ENCODE measurements at places on chromosomes 4 and X.
A peak's percentile ranks its signal among the peaks of the same experiment; 100 is the strongest.

DNA sequence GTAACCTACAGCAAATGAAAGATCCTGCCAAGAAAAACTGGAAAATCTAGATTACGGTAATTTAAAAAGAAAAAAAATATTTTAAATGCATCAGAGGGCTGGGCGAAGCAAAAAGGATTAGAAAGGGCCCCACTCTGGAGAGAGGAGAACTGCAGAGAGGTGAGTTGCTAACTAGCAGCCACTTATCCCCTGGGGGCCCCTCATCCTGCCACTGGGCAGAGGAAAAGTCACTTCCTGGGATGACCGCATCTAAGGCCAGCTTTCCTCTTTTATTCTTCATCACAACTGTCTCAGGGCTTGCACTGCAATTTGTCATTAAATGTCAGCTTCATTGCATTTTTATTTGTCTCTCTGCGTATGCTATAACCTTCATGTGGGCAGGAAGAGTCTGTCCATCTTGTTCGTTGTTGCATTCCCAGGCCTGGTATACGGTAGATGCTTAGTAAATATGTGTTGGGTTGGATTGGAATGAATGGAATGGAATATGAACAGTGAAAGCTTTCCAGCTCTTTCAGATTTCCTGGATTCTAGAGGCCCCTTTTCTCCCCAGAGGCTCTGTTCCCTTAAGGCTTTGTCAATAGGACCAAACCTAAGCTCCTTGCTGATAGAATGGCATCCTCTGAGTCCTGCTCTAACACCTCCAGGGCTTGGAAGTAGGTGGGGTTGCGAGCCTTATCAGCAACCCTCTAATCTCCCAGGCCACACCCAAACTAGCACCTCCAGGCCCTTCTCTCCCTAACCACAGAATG is 58.9 kb downstream of the TLR10 start:
- DNase-seq, result no peak

- DNase-seq, result no peak
These were observed 2745.4 kb downstream of the PCDH7 start for GRCh38 chr4:33465565-33465964.

GRCh38 chrX:53288189-53288588 is 6.8 kb upstream of the IQSEC2 start:
- DNase-seq, result no peak

DNA sequence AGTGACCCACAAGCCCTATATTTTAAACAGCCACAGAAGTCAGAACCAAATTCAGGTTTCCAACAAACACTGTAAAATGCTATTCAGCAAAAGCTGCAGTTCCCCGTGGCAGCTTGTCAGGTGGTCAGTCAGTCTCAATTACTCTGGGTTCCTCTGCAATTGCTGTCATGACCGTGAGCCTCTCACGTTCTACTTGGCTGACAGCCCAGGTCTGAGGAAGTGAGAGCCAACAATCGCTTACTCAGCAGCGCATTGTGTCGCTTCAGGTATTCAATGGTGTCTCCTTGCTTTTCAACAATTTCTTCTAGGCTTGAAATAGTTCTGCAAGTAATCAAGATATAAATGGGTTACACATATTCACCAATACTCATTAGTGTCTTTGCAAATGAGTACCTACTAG is 25.8 kb downstream of the TRIM75 start:
- DNase-seq, result no peak

DNA sequence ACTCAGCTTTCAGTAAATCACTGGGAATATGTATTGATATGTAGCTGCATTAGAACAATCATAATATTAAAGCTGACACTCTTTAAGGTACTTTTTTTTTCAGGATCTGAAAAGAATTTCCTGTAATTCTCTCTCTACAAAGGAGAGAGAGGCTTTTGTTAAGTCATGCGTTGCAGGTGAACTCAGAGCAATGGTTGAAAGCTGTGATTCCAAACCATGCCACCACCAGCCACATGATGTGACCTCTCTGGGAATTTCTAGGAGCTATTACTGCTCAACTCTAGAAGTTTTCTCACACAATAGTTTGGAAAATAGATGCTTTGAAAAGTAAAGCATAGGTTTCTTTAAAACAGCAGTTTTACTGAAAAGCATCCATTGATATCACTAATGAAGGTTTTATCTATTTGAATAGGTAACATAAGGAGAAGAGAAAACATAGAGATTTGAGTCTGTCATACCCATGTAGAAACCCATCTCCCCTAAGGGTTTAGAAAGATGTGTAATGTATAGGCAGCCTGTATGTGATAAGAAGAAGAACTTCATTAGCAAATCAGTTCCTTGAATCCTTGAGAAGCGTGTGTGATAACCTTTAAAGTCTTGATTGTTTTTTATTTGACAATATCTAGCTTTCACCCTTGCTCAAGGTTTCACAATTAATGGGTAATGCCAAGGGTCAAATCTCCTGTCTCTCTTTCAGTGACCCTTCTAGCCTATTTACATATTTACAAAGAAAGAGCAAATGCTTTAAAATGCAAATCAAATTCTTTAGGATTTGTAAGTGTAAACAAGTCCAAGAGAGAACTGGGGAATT is 161.0 kb upstream of the ANKRD50 start:
- no peak for DNase-seq

DNA sequence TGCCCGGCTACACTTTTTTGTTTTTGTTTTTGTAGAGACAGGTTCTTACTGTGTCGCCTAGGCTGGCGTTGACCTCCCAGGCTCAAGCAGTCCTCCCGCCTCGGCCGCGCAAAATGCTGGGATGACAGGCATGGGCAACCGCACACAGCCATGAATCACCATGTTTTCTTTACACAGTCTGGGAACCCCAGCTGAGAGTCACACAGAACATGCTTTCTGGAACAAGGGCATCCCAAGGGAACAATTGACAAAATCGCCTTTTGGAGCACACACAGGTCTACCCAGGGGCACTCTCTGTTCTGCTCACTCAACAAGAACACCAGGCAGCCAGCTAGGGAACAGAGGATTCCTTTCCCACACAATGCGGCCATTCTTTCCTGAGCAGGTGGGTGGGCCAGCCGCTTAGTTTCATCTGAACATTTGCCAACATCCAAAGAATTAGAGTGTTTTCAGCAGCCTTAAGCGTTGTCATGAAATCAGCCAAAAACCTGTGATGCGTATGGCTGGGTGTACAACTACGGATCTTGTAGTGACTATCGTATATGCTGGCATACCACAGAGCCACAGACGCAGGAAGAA is 15.7 kb downstream of the PRKX start:
- no peak for DNase-seq

- no peak for DNase-seq
These were observed 247.6 kb downstream of the CBLL2 start for GRCh38 chrX:22520128-22520828.

DNA sequence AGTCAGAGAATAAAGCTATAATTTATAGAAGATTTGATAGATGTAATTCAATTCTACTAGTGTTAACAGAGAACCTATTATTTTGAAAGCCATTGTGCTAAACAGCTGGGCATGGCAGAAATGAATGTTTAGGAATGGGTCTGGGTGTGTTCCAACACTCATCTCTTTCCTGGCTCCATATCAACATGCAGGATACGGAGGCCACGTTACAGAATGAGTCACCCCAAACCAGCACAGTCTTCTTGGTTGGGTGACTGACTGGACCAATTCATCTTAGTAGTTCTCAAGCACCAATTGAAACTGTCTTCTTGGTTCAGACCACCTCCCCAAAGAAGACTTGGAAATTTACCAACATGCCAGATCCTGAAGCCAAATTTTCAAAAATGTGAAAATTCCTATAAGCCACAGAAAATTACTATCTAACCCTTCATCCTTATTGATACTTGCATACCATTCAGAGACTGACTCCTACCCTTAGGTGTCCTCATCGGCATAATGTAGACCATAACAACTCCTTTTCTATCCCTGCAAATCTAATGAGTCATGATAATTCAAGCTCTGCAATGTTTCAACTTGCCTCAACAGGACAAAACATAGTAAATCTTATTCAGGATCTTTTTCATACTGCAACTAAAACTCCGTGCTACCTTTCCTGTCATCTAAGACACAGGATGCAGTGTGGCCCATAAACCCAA is 52.0 kb upstream of the ATOH1 start:
- DNase-seq, result no peak

DNA sequence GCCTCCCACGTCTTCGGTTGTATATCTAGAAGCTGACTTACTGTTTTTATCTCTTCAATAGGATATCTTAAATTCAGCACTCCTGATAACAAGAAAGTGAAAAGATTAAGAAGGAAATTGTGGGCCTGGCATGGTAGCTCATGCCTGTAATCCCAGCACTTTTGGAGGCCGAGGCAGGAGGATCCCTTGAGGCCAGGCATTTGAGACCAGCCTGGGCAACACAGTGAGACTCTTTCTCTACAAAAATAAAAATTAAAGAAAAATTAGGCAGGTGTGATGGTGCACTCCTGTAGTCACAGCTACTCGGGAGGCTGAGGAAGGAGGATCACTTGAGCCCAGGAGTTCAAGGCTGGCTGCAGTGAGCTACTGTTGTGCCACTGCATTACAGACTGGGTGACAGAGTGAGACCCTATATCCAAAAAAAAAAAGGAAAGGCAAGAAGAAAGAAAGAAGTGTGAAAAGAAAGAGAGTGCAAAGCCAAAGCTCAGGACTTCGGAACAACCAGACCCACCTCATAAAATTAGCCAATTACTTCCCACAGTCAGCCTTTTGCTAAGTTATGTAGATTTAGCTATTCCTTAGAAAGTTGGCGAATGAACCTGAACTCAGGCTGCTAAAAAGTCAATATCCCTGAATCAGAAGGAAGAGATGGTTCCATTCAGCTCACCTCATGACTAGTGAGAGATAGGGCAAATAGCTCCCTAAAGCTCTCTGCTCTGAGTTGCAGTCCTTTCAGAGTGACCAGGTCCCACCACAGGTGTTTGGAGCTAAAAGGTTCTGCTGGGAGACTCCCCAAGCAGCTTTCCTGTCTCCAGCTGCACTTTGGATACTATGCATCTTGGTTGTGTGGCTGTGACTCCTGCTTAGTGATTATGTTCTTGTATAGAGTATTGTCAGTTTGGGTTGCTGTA is 9.2 kb downstream of the FGG start:
- DNase-seq, result no peak

GRCh38 chrX:74922922-74923543 is 2.2 kb downstream of the NEXMIF start:
- DNase-seq, result no peak

GRCh38 chr4:2341261-2341841 is 77.1 kb downstream of the ZFYVE28 start:
- DNase-seq, result no peak

DNA sequence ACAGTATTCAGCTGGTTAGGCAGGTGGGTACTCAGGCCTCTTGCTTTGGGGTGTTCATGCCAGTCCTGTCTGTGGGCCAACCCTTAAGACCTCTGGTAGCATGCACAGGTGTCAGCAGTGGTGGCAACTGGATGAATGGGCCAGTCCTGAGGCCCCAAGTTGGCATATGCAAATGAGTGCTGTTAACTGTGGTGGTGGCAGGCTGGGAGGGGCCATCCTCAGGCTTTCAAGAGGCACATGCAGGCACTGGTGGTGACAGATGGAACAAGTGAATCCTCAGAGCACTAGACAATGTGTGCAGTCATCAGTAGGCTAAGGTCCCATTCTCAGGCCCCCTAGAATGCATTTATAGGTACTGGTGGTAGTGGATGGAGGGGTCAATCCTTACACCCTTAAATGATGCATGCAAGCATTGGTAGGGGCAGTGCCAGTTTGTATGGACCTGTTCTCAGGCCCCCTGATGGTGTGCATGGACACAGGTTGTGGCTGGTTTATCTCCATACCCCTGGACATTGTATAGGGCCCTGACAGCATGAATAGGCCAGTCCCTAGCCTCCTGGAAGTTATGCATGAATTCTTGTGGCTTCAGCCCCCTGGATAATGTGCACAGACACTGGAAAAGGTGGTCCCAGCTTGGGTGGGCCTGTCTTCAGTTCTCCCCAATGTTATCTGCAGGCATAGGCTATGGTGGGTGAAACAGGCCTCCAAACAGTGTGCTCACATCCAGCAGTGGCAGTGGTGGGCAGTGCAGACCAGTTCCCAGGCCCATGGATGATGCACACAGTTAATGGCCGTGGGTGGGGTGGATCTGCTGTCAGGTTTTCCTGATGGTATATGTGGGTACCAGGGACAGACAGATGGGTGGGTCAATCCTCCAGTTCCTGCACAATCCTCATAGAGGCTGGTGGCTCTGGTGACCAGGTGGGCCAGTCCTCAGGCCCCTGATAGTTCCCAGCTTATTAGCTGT is 24.7 kb downstream of the TECRL start:
- DNase-seq, result no peak

GRCh38 chr4:48367016-48367415 is 25.7 kb downstream of the SLAIN2 start:
- no peak for DNase-seq

DNA sequence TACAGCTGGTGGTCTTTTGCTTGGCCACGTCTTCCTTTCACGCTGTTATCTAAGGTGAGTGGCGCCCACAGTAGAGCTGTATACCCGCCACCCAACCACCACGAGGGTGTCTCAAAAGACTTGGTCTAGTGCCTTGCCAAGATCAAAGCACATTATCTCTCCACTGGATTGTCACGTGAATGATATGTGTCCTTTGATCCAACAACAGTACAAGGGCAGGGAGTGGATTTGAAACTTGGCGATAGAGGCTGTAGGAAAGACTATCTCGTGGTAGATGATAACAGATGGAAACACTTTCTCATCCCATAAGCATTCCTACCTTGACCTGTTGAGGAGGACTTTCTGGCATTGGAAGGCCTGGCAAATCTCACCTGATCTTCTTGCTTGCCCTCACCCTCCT is 37.7 kb upstream of the BCLAF3 start:
- DNase-seq, result no peak

GRCh38 chr4:164700471-164700870 is 53.5 kb upstream of the SMIM31 start:
- DNase-seq, result peak; percentile 2

- no peak for DNase-seq
These were observed 50.2 kb downstream of the UGT2B28 start for GRCh38 chr4:69330345-69331047.

GRCh38 chr4:19562456-19562855 is 689.2 kb upstream of the SLIT2 start:
- DNase-seq, result no peak

DNA sequence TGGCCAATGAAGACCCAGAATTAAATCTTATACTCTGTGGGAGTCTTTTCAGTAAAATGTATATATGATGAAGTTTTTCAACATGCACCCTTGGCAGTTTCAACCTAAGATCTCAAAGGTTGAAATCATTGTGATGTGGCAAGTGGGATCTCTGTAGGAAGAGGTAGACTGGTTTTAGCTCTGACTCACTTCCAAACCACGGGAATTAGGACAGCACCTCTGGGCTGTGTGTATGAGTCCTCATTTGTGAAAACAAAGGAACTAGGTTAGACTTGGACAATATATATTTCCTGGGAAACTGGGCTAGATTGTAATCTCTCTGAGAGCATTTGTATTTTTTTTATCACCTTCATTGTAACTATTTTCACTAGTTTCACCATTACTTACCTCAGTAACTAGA is 333.0 kb downstream of the ADGRL3 start:
- no peak for DNase-seq

- no peak for DNase-seq
These were observed 80.2 kb downstream of the GRIA2 start for GRCh38 chr4:157300701-157301100.

GRCh38 chr4:168836490-168836889 is 173.6 kb downstream of the CBR4 start:
- no peak for DNase-seq
